ENCODE measurements at places on chromosomes 2 and 18.

DNA sequence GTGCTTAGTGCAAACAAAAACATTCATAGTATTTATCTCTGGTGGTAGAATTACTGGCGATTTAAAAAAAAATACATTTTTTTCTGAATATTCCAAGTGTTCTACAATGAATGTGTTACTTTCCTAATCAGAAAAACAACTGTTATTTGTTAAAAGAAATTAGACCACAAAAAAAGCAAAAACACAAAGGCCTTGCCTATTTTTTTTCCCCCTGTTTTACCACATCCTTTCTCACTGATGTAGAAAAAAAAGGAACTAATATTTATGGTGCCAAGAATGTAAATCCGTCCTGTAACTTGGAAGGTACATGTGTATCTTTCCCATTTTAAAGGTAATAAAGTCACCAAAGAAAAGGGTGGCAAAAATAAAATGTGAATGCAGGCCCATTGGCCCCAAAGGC is 28.4 kb upstream of the MGAT4A start:
- no peak for DNase-seq

DNA sequence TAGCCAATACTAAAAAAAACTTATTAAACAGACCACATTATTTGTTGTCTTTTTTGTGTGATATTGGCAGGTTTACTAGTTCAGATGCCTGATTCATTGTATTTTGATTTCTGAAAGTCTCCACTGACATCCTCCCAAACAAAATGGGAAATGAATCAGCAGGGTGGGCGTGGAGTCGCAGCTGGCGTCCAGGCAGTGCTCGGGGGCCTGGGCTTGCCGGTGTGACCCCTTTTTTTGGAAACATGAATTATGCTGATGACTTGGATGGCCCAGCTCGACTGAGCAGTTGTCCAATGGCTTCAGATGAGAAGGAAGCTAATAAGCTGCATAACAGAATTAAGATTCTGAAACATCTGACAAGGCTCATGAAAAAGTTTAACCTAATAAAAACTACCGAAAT is 1.7 kb upstream of the KCNG2 start:
- DNase-seq: no peak

- DNase-seq: no peak
These were observed 3.5 kb downstream of the ICOS start for GRCh38 chr2:203940039-203940438.

- no peak for DNase-seq
These were observed 59.2 kb upstream of the IGFBP2 start for GRCh38 chr2:216574046-216574445.

- DNase-seq: no peak
These were observed 2.5 kb upstream of the NPAS2 start for GRCh38 chr2:100817388-100817985.

DNA sequence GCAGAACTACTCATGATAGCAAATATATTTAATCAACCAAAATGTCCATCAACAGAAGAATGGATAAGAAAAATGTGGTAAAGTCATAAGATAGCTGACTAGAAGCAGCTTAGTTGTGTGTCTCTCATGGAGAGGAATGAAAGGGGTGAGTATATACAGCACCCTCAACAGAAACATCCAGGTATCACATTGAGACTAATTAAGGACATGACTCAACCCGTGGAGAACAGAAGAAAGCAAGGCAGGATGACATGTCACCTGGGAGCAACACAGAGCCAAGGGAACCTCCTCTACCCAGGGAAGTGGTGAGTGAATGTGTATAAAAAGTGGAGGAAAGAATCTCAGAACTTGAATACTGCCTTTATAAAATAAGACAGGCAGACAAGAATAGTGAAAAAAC is 1695.0 kb upstream of the CELF4 start:
- no peak for DNase-seq

- no peak for DNase-seq
These were observed 74.0 kb upstream of the SESTD1 start for GRCh38 chr2:179338681-179339080.

Data from hepatic stellate cell (primary cell).